Anterior cingulate cortex (tissue), 58 donors: ENCODE measurements at places on chromosomes 2 and 18.

DNA sequence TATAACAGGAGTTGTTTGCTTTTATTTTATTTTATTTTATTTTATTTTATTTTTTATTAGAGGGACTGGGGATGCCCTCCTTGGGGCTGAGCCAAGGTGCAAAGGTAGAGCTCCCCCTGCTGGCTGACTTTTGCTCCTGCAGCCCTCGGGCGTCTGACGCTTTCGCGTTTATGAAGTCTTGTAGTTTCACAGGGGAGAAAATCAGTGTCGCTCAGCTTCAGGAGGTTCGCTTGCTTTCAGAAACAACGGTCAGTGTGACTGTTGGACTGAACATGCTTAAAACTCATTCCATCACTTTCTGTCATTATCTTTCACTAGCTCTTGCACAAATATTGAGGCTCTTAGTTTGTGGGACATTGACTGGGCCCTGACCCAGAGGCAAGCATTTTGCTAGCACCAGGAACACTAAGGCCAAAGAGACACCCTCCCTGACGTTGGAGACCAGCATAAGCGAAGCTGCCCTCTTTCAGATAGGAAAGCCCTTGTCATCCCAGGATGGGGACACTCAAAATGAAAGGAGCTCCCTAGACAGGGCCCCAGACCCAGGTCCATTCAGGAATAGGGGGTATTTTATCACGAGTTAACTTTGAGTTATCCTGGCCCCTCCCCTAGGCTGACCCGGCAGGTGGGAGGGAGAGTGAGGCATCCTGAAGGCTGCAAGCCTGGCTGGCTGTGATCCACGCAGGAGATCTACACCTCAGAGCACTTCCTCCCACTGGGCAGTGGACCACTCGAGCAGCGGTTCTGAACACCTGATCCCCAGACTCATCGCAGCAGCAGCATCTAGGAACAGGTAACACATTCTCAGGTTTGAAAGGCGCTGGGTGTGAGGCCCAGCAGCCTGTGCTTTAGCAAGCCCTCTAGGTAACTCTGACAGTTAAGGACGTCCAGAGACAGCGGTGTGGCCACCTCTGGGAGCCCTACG is 34.4 kb downstream of the LGALSL start:
- DNase-seq, result no peak

DNA sequence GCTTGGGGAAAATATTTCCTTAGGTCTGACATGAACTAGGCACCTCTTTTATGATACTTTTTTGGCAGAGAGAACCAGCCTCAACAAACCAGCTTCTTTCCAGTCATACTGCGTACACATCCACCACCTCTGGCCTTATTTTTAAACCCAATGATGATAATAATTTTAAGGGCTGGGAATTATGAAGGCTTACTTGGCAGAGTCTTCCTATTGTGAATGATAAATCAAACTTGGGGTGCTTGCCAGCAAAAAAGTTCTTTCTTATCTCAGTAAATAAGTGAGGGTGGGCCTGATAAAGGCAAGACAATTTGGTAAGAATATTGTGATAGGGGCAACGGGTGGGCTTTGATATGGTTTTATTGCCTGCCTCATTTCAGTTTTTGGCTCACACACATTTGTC is 1230.2 kb upstream of the ZEB2 start:
- DNase-seq, result no peak

DNA sequence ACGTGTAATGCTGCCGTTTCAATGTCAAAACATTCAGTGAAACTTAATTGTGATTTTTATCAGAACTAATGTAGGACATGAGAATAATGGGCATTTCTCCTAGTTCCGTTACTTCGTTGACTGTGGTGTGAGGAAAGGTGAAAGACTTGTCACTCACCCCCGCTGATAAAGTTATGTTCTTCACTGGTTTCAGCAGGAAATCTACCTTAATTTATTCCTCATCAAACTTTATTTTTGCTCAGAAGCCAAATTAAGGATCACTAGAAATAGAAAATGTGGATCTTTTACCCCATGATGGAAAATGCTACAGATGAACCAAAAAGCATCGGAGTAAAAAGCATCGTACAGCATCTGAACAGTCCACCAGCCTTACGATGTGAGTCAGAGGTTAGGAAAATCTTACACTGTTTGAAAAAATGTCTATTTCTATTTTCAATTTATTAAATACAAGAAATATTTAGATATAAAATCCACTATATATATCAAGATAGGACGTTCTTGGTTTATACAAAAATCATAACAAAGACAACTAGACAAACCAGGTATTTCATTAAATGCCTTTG is 1.0 kb upstream of the ROCK1 start:
- no peak for DNase-seq

DNA sequence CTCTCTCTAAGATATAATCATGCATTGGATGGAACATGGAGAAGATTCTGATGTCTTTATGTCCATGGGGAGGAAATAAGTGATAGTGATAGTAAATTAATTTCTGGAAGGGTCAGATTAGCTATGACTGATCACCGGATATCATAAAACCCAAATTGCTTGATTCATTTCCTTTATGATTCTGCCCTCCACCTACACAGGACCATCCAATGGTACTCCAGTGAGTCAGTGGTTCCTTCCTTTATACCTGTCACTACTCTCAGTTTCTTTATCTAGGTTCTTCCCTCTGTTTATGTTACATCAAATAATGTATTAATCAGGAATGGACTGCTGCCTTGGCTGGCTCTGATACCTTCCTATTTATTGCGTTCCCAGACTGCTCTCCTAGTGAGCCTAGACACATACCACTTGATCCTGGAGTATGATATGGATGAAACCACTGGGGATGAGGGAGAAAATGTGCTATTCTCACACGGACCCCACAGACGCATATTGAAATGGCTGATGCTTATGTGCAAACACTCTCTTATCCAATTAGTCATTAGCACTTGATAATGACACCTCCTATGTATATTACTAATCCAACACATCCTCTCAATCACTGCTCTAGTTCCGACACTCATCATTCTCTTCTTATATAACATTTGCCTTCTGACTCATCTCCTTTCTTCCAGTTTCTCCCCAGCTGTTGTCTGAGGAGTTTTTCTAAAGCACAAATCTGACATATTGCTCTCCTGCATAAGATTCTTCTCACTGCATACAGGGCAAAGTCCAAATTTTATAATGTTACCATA is 315.6 kb downstream of the INSIG2 start:
- no peak for DNase-seq

DNA sequence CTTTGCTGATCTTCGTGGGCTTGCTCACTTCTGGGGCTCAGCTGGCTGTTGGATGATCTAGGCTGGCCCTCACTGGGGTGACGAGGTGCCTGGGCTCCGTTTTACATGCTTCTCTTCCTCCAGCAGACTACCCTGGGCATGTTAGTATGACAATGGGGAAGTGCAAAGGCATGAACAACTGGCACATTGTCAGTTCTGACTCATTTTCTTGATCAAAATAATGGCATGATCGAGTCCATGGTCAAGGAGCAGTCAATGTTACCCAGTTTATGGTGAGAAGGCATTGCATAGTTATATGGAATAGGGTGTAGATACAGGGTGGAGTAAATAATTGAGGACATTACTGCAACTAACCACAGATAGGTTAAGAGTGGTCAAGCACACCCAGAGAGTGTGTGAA is 10.0 kb upstream of the UPP2 start:
- no peak for DNase-seq
